T follicular helper cell (primary cell): ENCODE measurements at places on chromosomes 5 and 9.

DNA sequence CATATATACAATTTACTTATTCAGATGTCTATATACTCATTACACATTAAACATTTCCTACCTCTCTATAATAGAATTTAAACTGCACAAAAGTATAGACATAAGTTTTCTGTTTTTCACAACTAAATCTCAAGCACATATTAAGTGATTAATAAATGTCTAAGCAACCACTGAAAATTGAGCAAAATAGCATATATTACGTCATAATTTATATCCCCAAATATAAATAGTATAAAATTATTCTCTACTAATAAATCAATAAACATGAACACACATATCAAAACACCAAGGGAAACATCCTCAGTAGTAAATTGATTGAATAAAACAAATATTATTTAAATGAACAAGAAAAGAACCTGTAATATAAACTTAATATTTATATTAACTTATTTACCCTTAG, 865.1 kb downstream of the CDH18 start:
- DNase-seq: no peak

DNA sequence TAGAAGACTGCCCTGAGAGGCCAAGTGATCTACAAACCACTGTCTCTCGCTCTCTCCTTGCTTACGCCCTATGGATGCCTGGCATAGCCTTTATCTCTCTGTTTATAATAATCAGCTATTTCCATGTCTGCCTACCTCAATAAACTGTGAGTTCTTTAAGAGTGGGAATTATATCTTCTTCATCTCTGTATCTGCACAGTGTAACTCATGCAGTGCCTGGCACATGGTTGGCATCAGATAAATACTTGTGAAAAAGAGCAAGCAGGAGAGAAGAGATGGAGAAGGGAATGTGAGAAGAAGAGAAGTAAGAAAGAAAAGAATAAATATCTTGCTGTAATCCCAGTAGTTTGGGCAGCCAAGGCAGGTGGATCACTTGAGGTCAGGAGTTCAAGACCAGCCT, 94.6 kb upstream of the TNPO1 start:
- no peak for DNase-seq

GRCh38 chr9:72899734-72900477, 52.9 kb downstream of the ALDH1A1 start:
- DNase-seq: no peak

- DNase-seq: no peak
Observed at GRCh38 chr5:155154973-155155372, 141.4 kb downstream of the KIF4B start.
